ENCODE measurements at places on chromosomes 11 and 22.

DNA sequence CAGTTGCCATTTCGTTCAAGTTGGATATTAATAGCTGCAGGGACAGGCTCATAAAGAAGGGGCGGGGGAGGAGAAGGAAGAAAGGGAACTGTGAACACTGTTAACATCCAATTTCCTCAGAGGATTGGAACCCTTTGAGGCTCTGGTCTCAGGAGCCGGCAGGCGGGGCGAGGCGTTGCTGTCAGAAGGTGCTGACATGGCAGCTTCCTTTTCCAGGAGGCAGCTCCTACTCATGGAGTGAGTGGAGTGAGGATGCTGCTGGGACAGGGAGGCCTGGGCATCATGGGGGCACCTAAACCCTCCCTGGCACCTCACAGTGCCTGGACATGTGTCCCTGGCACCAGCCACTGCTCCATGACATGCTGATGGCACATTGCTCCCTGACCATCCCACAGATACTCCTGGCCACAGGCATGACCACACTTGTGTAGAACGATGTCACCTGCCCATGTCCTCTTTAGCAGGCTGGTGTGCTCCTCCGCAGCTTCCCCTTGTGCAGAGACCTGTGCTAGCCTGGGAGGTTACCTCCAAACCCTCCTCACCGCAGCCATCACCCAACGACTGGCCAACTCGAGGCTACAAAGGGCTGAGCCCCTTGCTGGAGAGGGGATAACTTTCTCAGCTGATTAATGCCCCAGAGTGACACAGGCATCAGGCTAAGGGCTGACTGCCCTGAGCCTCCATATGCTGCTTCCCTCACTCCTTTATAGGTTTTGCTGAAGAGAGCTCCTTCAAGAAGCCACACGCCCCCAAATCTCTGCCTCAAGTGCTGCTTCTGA is 79.6 kb upstream of the NECTIN1 start:
- DNase-seq: no peak

- DNase-seq: no peak
Measured at GRCh38 chr22:31898926-31899325, 45.4 kb upstream of the YWHAH start.

GRCh38 chr11:120568572-120569307 is 57.2 kb downstream of the GRIK4 start:
- DNase-seq: no peak

DNA sequence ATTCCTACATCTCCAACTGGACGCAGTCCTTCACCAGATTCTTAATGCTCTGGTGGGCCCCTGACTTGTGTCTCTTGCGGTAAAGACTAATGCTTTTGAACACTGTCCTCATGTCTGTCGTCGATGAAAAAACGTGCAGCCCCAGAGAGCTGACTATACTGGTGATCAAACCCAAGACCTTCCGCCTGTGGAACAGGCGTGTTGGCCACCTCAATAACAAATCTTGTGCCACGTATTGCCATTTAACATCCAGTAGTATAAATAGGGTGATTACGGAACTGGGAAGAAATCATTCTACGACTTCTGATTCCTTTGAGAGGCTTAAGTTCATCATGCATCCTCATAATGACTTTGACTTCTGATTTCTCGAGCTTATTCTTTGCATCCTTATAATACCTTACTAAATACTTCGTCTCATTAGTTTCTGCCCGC is 45.6 kb downstream of the OR4D9 start:
- no peak for DNase-seq

DNA sequence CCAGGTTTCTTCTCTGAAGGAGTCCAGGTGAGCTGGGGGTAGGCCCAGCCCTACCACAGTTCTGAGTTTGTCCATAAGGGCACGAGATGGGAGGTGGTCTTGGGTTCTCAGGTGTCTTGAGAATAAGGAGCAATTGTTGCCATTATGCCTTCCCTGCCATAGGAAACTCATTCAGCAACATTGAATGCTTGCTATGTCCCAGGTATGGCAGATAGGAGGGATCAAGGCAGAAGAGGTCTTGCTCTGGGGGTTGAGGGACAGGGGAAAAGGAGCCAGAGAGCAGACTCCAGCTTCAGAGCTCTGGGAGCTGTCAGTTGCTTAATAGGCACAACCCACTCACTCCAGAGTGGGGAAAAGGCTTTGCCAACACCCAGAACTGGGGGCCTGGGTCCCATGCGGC is 4.3 kb downstream of the SELENOM start:
- no peak for DNase-seq

GRCh38 chr22:43060183-43060582 is 29.0 kb downstream of the TTLL1 start:
- peak; percentile 44 for DNase-seq

DNA sequence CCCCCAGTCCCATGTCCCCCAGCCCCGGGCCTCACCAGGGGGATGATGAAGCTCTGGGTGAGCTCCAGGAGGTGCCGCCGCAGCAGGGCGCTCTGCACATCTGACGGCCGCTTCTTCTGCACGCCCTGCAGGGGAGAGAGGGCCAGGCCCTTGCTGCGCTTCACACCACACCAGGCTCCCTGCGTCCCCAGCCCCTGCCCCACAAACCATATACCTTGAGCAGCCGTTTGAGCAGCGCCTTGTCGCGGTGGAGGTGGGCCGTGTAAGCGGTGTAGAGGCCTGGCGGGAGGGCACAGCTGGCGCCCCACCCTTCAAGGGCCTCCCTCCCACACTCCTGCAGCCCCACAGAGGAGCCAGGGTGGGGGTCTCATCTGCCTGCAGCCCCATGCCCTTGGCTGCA is 6.2 kb upstream of the PLXNB2 start:
- DNase-seq: no peak

GRCh38 chr11:86259730-86260129 is 15.2 kb downstream of the EED start:
- DNase-seq: no peak

DNA sequence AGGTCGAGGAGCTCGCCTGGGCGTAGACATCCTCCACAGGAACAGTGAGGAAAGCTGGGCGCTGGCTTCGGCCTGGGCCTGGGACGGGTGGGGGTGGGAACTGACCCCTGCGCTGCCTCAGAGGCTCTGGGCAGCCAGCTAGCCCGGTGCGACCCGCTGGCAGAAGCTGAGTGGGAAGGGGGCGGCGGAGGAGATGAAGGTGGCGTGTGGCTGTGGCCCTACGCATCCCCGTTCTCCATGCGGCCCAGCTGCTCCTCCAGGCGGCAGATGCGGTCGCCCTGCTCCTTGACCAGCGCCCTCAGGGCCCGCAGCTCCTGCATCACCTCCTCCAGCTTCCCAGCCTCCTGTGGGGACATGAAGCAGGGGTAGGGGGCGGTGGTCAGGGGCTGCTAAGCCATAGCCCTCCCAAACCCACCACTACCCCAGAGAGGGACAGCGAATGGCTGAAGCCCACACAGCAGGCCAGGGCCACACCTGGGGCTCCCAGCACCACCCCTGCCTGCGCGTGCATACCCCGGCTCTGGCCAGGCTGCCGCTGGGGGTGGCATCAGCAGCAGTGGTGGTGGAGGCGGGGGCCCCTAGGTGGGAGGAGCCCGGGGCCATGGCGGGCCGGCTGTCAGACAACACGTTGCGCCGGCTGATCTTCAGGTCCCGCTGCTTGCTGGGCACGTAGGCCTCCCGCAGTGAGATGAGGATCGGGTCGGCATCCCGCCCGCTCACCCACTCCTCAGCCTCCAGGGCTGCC is 848 bp upstream of the PTPRCAP start:
- no peak for DNase-seq

DNA sequence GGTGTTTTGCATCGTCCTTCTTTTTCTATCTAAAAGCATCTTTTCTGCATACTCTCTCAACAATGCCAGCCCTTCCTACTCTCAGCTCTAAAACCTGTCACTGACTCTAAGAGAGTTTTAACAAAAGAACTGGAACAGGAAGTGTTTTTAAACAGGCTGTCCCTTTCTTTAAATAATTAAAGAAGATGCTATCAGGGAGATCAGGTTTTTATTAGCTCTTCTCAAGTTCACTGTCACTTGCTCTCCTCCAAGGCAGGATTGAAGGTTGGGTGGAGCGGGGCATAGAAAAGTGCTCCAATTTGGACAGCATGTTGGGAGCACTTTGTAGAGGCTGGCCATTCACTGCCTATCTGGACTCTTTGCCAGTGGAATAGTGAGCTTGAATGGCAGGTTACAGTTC is 56.4 kb upstream of the BARX2 start:
- DNase-seq: no peak

GRCh38 chr11:19259487-19260345 is 19.0 kb upstream of the E2F8 start:
- peak; percentile 56 for DNase-seq

- DNase-seq: no peak
Measured at GRCh38 chr11:44626645-44627044, 61.2 kb downstream of the CD82 start.

DNA sequence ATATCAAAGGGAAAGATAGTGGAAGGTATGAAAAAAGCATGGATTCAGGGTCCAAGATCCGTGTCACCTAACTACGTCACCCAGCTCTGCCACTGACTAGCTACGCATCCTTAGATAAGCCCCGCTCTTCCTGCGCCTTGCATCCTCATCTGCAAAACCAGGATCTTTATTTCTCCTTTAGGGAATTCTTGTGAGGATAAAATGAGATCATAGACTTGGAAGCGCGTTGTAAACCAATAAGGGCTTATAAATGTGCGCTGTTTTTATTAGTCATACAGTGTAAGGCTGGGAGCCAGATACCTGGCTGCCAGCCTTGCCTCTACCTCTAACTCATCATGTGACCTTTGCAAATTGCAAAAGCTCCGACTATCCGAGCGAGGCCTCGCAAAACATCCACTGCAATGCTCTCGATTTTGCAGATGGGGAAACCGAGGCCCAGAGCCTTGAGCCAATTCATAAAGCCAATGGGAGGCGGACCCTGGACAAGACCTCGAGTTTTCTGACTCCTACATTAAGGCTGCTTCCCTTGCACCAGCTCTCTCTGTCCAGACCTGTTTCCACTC is 753 bp downstream of the PRPF19 start:
- no peak for DNase-seq

DNA sequence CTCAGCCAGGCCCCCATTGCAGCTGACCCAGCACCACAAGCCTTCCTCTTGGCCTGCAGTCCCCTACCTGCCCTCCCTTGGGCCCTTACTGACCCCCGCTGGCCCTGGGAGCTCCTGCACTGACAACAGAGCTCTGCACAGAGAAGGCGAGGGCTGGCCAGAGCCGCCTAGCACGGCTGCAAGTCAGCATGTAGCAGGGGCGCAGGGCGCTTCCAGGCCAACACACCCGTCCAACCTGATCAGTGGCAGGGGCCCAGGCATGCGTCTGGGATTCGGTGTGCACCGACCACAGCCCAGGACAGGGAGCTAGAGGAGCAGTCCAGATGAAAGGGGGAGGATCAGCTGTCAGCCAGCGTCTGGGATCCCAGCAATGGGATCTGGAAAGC is 7.6 kb downstream of the WNT7B start:
- no peak for DNase-seq

- DNase-seq: no peak
Measured at GRCh38 chr11:17722000-17722643, 2.8 kb downstream of the MYOD1 start.

GRCh38 chr11:7512525-7513233 is 1.1 kb upstream of the PPFIBP2 start:
- DNase-seq: no peak

GRCh38 chr11:119338318-119338890 is 2.3 kb downstream of the C1QTNF5 start:
- peak; percentile 61 for DNase-seq

All from progenitor cell of endocrine pancreas (in vitro differentiated cells).